ENCODE measurements at places on chromosomes 5 and 9.

DNA sequence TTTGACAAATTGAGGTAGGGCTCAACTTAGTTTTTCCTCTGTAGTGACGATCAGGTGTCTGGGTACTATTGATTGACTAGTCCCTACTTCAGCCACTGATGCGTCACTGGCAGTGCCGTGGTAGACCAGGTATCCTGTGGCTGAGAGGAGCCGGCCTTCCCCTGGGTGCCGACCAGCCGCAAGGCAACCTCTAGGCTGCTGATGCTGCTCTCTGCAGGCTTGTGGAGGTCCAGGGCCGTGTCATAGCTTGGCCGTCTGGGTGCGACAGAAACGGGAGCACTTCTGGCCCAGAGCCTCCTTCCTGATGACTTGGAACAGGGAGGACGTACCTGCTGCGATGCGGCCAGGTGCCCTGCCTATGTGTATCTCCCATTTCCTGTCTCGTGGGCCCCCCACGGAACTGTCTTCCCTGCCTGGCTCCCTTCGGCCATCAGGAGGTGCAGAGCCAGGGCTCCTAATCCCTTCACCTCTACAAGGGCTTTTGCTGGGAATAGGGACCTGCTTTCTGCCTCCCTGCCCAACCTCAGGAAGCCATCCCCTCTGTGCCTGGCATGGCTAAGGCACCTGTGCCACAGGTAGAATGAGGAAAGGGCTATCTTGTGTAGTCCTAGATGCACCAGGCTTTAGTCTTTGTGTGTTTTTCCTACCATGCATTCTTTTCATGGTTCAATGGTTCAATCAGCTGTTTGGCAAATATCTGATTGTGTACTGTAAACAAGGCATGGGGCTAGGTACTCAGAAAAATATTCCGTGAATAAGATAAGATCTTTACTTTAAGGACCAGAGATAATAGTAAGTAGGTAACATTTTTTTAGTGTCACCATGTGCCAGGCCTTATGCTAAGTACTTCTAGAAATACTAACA lies 44.6 kb downstream of the MVB12B start:
- DNase-seq: no peak

DNA sequence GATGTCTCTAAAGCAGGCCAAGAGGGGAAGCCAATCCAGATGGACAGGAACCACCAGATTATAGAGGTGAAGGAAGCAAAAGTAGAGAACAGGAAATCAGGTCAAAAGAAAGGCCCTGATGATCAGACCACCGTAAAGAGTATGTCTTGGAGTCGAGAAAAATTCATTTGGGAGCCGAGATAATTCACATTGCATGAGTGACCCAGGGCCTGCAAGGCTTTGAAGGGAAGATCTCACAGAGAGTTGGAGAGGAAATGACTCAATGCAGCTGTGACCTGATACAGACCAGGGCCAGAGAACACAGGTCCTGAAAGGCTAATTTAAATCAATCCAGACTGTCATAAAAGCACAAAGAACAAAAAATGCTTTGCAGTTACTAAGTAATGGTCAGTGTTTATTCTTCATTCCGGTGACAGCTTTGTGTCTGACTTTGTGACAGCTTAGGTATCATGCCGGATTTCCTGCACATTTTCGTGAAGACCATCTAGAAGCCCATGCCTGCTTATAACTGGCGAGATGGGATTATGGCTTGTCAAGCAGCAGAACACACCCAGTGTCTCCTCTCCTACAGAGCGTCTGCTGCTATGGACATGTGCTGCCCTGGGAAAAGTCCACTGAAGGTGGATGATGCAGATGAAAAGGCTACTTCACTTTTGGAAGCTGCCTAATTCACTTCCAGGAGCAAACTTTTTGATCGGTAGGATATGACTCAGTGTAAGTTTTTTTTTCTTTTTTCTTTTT lies 5.8 kb upstream of the ACTBL2 start:
- no peak for DNase-seq

GRCh38 chr5:32496104-32496503 lies 51.6 kb upstream of the ZFR start:
- no peak for DNase-seq

DNA sequence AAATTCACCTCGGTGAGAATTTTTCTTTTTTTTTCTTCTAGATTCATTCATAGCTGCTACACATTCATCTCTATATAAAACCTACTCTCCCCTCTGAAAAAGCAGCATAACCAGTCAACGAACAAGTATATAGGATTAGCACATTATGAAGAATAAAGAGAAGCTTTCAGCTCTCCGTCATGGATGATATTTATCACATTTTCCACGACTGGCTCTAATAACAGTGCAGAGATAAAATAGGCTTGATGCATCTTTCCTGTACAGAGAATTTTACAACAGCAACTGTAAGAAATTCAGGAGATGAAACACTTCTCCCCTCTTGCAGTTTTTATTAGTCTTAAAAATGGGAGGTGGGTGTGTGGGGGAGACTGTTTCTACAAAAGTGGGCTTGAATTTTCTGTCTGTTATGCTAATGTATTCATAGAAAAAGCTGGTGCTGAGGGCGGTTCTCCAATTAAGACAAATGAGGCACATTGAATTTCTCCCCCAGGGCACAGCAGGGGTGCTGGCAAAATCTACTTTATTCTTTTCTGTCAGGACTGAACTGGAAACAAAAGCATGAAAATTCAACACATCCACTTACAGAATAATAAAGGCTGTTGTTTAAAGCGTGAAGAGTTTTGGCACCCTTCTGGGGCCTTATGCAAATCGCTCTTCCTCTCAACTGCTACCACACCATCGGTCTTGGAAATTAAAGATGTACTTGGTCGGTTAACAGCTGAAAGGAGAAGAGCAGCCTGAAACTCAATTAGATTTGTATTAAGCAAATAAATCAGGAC lies 233.9 kb upstream of the ZNF608 start:
- DNase-seq: no peak

- no peak for DNase-seq
Measured at GRCh38 chr5:143405849-143406098, 2.3 kb upstream of the NR3C1 start.

DNA sequence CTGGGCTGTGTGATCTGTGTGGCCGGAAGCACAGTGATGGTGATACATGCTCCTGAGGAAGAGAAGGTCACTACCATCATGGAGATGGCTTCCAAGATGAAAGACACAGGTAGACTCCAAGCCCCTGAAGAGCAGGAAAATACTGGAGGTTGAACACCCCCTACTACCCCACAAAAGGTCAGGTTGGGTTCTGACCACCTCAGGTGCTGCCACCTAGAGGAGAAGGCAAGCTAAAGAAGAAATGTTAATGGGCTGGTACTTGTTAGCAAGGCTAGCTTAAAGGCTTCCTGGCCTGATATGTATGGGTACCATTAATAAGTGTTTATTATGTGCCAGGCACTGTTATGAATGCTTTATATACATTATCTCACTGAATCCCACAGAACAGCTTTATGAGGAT lies 11.7 kb downstream of the NIPAL4 start:
- peak; percentile 16 for DNase-seq

- no peak for DNase-seq
Measured at GRCh38 chr5:1318659-1319251, 23.9 kb upstream of the TERT start.

- DNase-seq: no peak
Measured at GRCh38 chr9:103707181-103707580, 386.9 kb upstream of the SMC2 start.

DNA sequence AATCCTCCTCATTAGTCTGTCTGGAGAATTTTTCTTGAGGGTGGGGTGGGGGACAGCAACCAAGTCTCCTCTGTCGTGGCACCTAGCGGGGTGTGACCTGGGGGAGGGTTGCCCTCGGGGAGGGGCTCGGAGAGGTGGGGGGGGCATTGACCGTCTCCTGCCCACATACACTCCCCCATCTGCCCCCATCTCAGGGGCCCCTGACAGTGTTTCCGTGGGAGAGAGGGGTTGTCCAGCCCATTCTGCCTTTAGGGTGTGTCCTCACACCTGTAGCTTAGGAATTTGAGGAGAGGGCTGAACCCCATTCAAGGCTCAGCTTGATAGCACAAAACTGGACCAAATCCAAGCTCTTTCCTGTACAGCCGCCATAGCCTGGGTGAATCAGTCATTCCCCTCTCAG lies 5.9 kb upstream of the CXXC5 start:
- DNase-seq: no peak

DNA sequence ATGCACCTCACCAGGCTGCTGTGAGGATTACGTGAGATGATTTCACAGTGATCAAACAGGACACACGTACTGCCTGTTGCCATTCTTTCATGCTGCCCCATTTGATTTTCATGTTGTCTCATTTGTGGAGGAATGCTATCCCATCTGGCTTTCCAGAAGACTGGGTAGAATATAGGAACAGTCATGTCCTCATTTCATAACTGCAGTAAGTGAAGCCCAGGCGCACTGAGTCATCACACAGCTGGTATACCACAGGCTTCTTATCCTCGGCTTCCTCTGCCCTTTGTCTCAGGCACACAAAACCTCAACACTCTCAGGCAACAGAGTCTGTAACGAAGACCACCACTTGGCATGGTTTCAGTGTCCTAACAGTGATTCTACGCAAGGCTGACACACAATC lies 62.3 kb downstream of the LHFPL2 start:
- DNase-seq: no peak

DNA sequence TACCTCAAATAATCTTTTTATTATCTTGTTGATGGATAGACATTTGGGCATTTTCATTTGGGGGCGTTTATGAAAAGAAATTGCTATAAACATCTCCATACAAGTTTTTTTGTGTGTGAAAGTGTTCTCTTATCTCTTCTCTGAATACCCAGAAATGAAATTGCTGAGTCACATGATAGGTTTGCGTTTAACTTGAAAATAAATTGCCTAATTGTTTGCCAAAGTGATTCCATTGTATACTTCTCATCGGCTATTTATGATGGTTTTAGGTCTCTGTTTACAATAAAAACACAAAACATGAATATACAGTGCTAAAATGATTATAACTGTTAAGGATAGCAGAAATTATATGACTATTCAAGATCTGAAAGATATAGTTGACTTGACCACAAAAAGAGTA lies 361.7 kb downstream of the TAF11L14 start:
- no peak for DNase-seq

GRCh38 chr9:119967867-119968535 lies 598.8 kb upstream of the BRINP1 start:
- DNase-seq: no peak

GRCh38 chr9:125549465-125549871 lies 157.5 kb downstream of the MAPKAP1 start:
- no peak for DNase-seq

DNA sequence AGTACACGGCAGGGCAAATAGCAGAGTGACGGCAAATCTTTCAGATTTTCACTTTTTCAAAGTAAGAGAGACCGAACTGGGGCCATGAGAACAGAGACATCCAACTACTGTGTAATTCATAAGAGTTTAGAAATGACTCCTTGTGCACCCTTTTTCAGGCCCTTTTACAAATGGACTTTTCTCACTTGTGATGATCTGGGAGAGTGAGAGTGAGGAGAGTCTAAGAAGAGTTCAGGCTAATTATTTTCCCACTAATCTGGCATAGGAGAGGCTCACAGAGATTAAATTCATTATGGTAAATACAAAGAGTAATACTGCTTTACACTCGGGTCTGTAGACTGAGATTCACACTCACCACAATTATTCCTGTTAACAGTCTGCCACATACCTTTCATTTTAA lies 880 bp upstream of the CCNG1 start:
- no peak for DNase-seq

GRCh38 chr9:21679432-21679831 lies 123.0 kb upstream of the MTAP start:
- no peak for DNase-seq

DNA sequence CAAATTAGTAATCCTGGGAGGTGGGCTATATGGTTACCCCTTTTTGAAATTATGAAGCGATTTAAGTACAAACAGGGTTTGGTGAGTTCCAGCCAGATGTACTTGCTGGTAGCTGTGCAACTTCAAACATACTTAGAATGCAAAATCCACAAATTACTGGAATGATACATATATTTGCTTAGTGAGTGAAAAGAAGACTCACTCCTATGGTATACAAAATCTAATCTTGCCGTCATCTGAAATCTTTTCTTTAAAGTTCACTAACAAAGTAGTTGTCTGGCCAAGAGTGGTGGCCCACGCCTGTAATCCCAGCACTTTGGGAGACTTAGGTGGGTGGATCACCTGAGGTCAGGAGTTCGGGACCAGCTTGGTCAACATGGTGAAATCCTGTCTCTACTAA lies 64.9 kb upstream of the TJP2 start:
- DNase-seq: no peak

- DNase-seq: peak; percentile 45
Measured at GRCh38 chr9:68999393-69000105, 14.4 kb downstream of the PRKACG start.

DNA sequence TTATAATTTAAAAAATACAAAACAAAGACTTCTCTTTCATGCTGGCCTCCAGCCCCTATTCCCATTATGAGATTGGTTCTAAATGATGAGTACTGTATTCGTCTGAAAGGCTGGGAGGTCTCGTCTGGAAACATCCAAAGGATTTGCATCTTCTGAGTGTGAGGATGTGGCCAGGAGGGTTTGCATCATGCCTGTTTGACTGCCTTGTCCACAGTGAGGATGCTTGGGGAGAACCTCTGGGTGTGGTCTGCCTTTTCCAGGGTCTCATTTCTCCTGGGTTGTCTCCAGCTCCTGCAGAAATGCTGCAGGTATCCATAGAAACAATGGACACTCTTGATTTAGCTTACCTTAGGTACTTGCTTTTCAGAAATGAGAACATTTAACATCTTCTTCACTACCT lies 26.4 kb upstream of the CXCL14 start:
- no peak for DNase-seq

GRCh38 chr5:96868603-96869371 lies 7.5 kb upstream of the ERAP2 start:
- no peak for DNase-seq

GRCh38 chr9:96566498-96567202 lies 53.0 kb downstream of the CDC14B start:
- peak; percentile 63 for DNase-seq

GRCh38 chr5:79857714-79858409 lies 133.2 kb downstream of the MTX3 start:
- peak; percentile 66 for DNase-seq

GRCh38 chr9:80074439-80074838 lies 502.7 kb downstream of the TLE4 start:
- no peak for DNase-seq

GRCh38 chr9:80632041-80632440 lies 1057.3 kb downstream of the TLE1 start:
- no peak for DNase-seq

GRCh38 chr5:103402851-103403250 lies 144.3 kb downstream of the MACIR start:
- no peak for DNase-seq
